ENCODE measurements at places on chromosomes 16 and 17.

DNA sequence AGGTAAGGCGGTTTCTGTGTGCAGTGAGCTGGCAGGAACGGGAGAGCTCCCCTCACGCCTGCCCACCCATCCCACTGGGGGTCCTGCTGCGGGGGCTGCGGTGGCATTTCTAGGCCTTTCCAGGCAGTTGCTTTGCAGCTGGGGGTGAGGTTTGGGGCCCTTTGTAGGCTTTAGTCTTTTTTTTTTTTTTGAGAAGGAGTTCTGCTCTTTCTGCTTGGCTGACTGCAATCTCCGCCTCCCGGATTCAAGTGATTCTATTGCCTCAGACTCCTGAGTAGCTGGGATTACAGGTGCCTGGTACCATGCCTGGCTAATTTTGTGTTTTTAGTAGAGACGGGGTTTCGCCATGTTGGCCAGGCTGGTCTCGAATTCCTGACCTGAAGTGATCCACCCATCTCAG is 11.1 kb downstream of the TSC2 start:
- DNase-seq: no peak

DNA sequence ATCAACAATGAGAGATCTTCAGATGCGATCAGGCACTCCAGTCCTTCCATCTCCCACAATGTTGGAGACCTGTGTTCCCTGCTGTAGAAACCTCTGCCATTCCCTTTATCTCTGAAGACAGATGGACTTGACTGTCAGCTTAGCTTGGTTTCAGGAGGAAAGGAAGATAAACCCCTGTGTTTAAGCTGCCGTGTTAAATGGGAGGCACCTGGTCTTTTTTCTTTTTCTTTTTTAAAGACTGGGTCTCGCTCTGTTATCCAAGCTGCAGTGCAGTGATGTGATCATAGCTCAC is 63.1 kb downstream of the USP22 start:
- DNase-seq: no peak

- DNase-seq: no peak
These were observed 9.3 kb upstream of the RNF135 start for GRCh38 chr17:30961209-30962188.

DNA sequence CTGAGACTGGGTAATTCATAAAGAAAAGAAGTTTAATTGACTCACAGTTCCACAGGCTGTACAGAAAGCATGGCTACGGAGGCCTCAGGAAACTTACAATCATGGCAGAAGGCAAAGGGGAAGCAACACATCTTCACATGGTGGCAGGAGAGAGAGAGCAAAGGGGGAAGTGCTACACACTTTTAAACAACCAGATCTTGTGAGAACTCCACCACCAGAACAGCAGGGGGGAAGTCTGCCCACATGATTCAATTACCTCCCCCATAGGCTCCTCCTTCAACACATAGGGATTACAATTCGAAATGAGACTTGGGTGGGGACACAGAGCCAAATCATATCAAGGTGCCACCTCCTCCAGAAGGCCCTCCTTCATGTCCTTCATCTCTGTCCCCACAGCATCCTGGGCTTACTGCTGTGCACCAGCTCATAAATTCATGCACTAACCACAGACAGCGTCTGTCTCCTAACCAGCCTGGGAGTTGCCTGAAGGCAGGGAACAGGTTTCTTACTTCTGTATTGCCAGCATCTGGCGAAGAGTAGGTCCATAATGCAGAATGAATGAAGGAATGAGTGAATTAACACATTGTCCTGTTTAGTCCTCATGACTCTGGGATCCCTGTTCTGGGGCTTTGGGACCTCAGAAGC is 74.4 kb downstream of the WSB1 start:
- DNase-seq: no peak

DNA sequence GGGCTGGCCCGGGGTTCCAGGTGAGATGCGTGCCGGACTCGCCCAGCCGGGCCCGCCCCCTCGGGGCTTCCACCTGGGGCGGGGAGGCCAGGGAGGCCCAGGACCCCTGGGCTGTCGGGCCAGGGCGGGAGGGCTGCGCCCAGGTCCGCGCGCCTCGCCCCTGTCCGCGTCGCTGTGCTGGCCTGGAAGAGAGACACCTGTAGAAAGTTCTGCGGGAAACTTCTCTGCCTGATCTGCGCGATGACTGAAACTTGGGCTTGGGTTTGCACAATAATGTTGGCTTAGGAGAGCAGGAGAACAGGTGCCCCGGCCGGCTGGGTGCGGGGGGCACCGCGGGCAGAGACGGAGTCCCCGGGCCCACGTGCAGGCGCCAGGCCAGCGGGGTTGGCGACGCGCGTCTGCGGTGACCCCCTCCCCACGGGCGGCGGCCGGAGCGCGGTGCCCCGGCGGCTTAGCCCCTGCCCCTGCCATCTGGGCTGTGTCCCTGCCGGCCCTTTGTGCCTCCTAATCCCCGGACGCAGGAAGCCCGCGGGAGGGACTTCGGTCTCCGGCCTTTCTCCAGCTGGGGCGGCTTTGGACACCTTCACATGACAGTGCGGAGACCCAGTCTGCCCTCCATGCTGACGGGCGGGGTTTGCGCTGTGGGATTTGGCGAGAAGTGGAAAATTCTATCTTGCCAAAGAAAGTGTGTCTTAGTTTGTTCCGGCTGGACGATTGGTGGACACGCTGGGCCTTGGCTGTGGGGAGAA is 483 bp downstream of the LLGL2 start:
- DNase-seq: no peak

Data from T-helper 2 cell treated with Interferon-gamma antibody and Interleukin-4, amounts not matched to agents 5 μg/mL and 100 μg/mL, for 36 hours (primary cell).